ENCODE measurements at places on chromosomes 12 and 14.

GRCh38 chr12:42855362-42855950, 265.9 kb upstream of the PRICKLE1 start:
- DNase-seq: no peak

DNA sequence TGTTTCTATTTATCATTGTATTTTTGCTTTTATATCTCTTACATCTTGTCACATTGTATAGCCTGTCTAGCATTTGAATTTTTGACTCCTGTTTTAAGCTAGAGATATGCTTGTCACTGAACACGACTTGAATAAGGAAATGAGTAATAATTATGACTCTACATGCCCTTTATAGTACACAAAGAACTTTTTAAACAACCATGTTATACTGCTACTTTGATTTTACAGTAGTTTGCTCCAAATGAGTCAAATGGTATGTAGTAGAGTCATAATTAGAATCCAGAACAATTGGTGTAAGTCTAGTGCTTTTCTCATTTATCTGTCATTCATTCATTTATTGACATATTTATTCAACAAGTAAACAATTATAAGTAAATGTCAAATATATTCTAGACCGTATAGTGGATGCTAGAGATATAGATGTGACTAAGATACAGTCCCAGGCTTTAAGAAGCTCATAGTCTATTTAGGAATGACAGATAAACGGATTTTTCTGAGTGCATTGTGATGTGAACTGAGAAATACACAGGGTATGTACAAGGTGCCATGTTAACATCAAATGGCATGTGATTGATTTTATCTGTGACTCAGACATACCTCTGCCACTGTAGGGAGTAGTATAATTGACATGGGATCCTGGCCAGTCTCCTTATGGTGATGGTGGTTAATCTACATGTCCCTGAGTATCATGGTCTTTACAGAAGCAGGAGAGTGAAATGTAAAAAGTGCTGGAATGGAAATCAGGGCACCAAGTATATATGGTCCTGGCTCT, 799.7 kb downstream of the DIO2 start:
- DNase-seq: no peak

GRCh38 chr12:41507286-41507685, 319.2 kb downstream of the PDZRN4 start:
- no peak for DNase-seq

GRCh38 chr12:124345795-124346194, 50.9 kb downstream of the RFLNA start:
- DNase-seq: no peak

DNA sequence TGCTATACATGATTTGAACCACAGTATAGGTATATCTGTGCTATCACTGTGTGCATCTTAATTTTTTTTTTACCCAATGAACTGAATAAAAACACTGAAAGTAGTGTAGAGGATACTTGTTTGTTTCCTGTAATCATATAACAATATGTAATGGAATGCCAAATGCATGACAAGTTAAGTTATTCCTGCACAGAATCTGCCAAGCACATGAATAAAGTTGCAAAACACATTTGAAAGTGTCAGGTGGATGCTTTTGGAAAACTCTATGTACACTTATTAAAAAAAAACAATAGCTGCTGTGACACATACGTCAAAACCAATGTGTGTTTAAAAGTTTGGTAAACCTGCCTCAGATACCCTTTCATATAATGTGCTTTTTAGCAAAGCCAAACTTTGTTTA, 1638.1 kb upstream of the SEL1L start:
- no peak for DNase-seq

GRCh38 chr12:53645165-53645564, 19.0 kb upstream of the ATF7 start:
- no peak for DNase-seq

DNA sequence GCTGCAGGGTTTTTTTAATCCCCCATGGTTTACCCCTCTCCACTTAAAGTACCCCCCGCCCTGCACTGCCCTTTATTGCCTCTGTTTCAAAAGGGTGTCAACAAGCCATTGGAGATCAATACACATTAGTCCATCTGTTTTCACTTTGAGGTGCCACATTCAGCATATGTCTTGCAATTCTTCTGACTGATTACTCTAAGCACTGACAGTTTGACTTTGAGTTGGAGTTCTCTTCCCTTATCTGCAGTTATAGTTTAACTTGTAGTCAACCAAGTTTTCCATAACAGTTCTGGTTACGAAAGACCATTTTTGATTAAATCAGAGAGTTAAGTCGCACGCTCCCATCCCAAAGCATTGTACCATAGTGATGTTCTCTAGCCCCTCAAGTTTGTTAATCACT, 260.8 kb upstream of the TBX3 start:
- DNase-seq: no peak

- no peak for DNase-seq
Observed at GRCh38 chr12:119239040-119239439, 60.3 kb downstream of the HSPB8 start.

DNA sequence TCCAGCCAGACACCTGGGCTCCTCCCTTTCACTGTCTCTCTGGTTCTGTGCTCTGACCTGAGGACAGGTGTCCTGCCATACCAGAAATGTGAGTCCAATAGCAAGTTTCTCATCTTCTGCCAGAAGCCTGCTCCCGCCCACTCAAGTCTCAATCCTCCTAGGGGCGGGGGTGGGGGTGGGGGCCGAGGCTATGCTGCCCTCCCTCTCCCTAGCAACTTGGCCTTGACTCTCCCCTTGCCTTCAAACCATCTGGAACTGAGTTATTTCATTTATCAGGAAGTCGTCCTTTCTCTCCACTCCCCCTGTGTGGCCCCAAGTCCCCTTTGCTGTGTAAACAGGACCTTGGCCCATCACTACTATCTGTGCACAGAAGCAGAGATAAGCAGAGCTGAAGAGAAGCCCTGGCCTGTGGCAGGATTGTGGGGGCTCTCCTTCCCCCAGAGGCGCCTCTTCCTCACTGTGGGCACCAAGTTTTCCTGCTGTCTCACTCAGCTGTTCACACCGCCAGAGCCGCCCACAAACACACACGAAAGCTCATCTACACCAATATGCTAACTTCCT, 117.1 kb downstream of the DPF3 start:
- DNase-seq: no peak

DNA sequence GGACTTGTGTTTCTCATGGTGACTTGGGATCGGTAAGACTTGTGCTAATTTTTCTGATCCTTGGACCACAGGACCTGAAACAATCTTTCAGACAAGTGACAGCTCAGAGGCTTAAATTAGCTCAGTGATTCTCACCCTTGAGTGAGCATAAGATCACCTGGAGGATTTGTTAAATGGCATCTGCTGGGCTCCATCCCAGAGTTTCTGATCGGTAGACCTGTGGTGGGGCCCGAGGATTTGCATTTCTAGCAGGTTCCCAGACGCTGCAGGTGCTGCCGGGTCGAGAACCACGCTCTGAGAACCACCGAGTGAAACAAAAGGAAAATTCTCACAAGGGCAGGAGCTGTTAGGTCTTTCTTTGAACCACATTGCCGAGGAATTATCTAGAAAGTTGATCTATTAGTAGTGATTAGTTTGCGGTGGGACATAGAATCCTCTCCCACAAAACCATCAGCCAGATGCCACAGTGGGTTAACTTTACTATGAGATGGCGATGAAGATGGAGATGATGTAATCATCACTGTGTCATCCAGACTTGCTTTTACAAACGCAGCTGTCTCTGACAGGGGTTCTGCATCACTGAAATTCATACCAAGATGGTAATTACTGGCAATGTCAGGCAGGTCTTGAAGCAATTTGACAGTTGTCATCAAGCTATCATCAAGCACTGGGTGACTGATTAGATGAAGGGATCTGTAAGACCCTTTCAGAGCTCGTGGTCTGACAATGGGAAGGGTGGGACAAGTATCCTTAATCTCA, 184.0 kb downstream of the AACS start:
- no peak for DNase-seq

DNA sequence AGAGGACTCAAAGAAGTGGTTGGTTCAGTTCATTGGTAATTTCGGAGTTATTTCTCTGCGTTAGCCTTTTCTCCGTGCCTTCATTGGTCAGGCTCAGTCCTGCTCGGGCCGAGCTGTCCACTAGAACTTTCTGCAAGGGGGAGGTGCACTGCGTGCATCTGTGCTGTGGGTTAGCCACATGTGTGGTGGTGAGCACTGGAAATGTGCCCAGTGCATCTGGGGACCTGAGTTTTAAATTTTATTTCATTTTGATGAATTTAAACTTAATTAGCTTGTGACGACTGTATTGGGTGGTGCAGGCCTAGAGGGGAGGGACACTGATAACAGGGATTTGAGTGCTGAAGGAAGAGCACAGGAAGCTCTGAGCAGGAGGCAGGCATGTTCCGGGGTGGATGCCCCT, 24.5 kb downstream of the SETD1B start:
- DNase-seq: no peak

DNA sequence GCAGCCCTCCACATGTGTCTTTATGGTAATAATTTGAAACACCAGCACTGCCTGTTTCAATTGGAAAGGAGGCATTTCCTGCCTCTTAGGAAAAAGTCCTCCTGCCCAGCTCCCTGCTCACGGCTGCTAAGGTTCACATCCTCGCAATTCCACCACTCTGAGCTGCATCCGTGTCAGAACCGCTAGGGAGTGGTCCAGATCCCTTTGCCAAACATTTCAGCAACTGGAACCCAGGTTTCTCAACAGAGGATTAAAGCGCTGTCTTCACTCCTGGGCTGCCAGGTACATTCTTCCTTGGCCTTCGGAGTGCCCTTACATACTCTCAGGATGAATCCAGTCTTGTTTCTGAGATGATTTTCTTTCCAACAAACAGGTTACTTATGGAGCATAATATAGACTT, 23.3 kb downstream of the C14orf132 start:
- no peak for DNase-seq

DNA sequence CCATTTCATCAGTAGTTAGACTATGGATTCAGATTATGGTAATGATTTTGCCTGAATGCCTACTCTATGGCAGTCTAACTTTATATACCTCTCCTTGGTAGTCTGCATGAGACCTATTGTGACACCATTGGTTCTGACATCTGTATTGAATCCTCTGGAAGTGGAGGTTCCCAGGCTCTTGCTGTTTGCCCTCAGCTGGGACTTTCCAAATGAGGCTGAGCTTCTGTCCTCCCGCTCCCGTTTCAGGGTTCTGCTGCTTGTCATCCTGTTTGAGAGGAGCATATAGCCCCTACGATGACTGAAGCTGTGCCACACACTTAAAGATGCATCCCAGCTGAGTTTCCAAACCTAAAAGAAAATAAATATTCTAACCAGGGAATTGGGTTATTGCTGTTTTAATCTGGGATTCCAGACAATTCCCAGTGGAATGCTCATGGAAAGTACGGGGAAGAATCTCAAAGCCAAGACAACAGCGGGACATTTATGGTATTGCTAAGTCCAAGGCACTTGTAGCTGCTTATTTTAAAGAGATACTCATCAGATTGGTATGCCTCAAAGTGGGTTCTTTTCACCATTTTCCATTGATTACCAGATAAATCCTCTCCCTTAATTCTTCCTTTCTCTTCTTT, 105.9 kb downstream of the ETV6 start:
- DNase-seq: no peak

GRCh38 chr14:85415015-85415712, 114.8 kb upstream of the FLRT2 start:
- no peak for DNase-seq

DNA sequence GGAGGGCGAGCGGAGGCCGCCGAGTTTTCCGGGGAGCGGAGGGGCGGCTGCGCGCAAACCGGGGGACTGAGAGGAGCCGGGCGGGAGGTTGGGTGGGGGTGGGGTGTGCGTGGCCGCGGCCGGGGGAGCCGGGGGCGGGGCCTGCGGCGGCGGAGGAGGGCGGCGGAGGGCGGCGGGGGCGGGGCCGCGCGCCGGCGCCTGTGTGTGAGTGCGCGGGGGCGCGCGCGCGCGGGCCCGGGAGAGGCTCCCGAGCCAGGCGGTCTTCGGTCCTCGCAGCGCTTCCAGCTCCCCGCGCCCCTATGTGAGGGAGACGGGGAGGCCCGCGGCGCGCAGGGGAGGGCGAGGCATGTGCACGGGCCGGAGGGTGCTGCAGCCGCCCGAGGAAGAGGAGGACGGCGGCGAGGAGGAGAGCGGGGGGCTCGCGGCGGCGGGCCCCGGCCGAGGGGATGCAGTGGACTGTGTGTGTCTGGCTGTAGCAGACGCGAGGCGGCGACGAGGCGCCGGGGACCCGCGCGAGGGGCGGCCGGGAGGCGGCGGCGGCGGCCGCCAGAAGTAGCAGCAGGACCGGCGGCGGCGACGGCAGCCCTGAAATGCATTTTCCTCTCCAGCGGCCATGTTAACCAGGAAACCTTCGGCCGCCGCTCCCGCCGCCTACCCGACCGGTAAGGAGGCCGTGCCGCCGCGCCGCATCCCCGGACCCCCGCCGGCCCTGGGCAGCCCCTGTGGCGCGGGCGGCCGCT, at the start of gene DYRK2:
Gene DYRK2 (plus strand): TSS at position 225 of the 740 bp plus-strand sequence. CDS start 389 bp downstream, at position 614.
- DNase-seq: peak; percentile 82

- no peak for DNase-seq
Observed at GRCh38 chr12:127696963-127697362, 570.0 kb upstream of the TMEM132C start.

DNA sequence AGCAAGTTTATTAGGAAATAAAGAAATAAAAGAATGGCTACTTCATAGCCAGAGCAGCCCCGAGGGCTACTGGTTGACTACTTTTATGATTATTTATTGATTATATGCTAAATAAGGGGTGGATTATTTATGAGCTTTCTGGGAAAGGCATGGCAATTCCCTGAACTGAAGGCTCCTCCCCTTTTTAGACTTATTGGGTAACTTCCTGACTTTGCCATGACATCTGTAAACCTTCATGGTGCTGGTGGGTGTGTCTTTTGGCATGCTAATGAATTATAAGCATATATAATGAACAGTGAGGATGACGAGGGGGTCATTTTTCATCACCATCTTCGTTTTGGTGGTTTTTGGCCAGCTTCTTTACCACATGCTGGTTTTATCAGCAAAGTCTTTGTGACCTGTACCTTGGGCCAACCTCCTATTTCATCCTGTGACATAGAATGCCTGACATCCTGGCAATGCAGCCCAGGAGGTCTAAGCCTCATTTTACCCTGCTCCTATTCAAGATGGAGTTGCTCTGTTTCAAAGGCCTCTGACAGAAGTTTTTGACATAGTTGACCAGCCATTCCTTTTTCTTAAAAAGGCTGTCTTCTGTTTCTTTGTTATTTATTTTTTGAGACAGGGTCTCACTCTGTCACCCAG, 11.1 kb upstream of the PTGES3 start:
- no peak for DNase-seq

- no peak for DNase-seq
Observed at GRCh38 chr14:75183225-75183624, 6.8 kb upstream of the TMED10 start.
